Esophagus squamous epithelium (tissue), 5 donors: ENCODE measurements at places on chromosomes 3 and 15.

DNA sequence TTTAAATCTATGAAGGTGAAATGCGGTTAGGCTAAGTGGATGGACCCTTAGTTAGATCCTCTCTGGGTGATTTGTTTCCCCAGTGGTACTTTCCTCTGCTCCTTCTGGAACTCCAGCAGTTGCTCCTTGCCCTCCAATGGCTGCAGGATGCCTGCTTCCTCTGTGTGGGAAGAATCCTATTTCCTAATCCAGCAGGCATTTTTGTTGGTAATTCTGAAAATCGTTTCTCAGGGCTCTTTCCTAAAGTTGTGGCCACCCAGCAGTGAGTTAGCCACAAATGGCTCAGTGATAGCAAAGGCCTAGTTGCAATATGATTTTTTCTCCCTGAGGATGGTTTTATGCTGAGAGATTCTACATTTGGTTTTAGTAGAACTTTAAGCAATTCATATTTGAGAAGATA lies 332.3 kb upstream of the C2CD4B start:
- H3K4me1 ChIP-seq, result peaks cover 7% of the 10 kb centered on the region
- no peaks in the 10 kb centered on the region for H3K36me3 ChIP-seq
- DNase-seq, result no peak
- H3K4me3 ChIP-seq, result no peak overlapping the region

DNA sequence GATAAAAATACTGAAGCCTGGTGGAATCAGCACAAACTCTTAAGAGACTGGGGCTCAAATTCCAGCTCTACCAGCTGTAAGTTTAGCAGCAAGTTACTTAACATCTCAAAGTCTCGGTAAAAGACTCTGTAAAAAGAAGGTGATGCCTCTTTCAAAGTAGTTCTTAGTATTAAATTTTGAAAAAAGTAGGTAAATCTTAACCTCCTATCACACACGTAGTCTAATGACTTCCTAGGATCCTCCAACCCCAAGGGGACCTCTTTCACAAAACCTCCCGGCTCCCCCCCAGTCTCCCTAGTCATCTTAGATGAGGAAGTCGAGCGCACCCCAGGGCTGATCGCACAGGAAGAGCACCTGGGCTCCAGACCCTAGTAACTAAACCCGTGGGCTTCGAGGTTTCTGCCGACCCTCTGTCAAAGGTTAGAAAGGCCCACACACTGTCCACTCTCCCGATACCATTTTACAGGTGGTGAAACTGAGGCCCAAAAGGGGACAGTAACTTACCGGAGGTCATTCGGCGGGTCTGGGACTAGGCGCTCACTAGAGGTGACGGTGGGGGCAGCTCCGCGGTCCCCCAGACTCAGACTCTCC lies 427 bp downstream of the MBD4 start:
- no peaks in the 10 kb centered on the region for H3K36me3 ChIP-seq
- no peaks in the 10 kb centered on the region for H3K27me3 ChIP-seq
- no peaks in the 10 kb centered on the region for H3K4me1 ChIP-seq
- H3K4me3 ChIP-seq, result peak overlapping the region; percentile 74

- H3K27me3 ChIP-seq, result no peaks in the 10 kb centered on the region
- H3K27ac ChIP-seq, result no peak overlapping the region
- DNase-seq, result no peak
- H3K4me3 ChIP-seq, result no peak overlapping the region
- H3K4me1 ChIP-seq, result no peaks in the 10 kb centered on the region
Measured at GRCh38 chr3:126746395-126747177, 42.5 kb downstream of the CHCHD6 start.

- no peaks in the 10 kb centered on the region for H3K36me3 ChIP-seq
- no peaks in the 10 kb centered on the region for H3K27me3 ChIP-seq
- H3K4me3 ChIP-seq, result no peak overlapping the region
- no peak overlapping the region for H3K27ac ChIP-seq
- DNase-seq, result no peak
Measured at GRCh38 chr3:79872483-79872882, 104.7 kb upstream of the ROBO1 start.

- H3K27ac ChIP-seq, result no peak overlapping the region
- no peak for DNase-seq
- no peaks in the 10 kb centered on the region for H3K27me3 ChIP-seq
- H3K36me3 ChIP-seq, result no peaks in the 10 kb centered on the region
- no peak overlapping the region for H3K4me3 ChIP-seq
Measured at GRCh38 chr3:26960382-26960781, 337.8 kb downstream of the LRRC3B start.

DNA sequence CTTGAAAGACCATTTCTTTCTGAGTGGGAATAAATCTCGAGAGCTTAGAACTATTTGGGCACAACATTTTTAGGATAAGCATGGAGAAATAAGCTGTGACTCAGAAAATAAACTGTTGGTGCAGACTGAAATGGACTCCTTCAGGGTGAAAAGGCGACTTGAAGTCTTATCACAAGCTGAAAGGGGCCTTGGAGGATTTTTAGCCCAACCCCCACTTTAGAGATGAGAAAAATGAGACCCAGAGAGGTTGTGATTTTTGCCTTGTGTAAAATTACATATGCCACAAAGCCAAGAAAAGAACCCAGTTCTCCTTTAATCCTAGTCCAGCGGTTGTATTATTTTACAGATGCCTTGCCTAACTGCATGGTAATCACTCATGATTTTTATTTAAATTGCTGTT lies 1.5 kb downstream of the ATP1B3 start:
- H3K4me3 ChIP-seq, result peak overlapping the region; percentile 92
- H3K27me3 ChIP-seq, result no peaks in the 10 kb centered on the region
- no peak for DNase-seq
- peaks cover 23% of the 10 kb centered on the region for H3K4me1 ChIP-seq
- peaks cover 6% of the 10 kb centered on the region for H3K36me3 ChIP-seq
